ENCODE measurements at places on chromosomes 5 and 9.

- DNase-seq: no peak
These were observed 12.6 kb upstream of the FAM163B start for GRCh38 chr9:133621725-133622267.

DNA sequence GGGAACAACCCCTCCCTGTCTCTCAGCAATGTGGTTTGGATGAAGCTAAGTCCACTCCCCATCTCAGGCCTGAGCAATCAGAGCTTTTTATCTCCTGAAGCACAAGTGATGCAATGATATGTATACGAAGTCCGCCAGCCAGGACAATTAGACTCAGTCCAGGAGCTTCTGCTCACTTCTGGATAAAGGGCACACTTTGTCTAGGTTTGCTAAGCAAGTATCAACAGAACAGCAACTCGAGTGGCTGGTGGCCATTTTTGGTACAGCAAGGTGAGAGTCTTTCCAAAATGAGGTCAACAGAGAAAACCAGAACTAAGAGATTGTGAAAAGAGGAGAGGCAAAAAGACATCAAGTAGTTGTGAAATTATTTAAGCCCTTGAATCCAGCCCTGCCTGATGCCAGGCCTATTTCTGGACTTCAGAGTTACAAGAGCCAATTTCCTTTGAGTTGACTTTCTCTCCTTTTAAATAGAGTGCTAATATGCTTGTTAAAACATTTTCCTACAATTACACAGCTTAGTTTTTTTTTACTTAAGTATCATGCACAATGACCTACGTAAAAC, 8.2 kb downstream of the NDUFA8 start:
- DNase-seq: no peak

DNA sequence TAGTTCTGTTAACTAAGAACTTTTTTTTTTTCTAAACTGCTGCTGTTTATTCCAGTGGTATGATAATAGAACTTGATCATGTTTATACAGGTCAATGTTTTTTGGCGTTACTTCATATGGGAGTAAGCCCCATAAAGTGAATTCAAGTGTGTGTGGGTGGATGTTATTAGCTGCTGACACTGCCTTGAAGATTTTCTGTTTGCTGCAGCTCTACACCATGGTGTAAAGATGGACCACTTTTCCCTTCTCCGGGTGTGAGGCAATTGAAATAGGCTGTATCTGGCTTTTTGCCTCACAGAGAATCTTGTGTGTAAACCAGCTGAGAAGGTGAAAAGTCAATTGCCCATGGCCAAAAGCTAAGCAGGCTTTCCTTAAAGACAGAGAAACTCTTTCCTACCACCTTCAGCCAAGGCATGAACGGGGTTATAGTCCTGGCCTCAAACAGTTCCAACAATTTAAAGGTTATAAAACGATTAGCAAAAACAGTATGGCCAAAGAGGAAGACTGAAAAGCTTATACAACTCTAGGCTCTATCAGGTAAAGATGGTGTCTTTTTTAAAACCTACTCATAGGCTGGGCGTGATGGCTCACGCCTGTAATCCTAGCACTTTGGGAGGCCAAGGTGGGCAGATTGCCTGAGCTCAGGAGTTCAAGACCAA, 33.9 kb upstream of the ABCA1 start:
- no peak for DNase-seq

- no peak for DNase-seq
These were observed 174.0 kb downstream of the RAPGEF6 start for GRCh38 chr5:131460867-131461572.

GRCh38 chr9:124139001-124139400, 118.7 kb upstream of the NEK6 start:
- no peak for DNase-seq

- DNase-seq: no peak
These were observed 114.5 kb upstream of the RAPGEF1 start for GRCh38 chr9:131854334-131854733.

GRCh38 chr5:66769839-66770617, 173.8 kb downstream of the MAST4 start:
- DNase-seq: peak; percentile 1

GRCh38 chr5:146338774-146339714, at the start of gene POU4F3:
Gene POU4F3 (plus strand): TSS chr5:146338839. CDS start chr5:146339113, 274 bp downstream.
- DNase-seq: no peak

- no peak for DNase-seq
These were observed 30.4 kb downstream of the SEMA5A start for GRCh38 chr5:9515436-9515835.

- no peak for DNase-seq
These were observed 40.9 kb downstream of the SVEP1 start for GRCh38 chr9:110538647-110539041.

- no peak for DNase-seq
These were observed 43.4 kb downstream of the AMBP start for GRCh38 chr9:114034661-114035062.

DNA sequence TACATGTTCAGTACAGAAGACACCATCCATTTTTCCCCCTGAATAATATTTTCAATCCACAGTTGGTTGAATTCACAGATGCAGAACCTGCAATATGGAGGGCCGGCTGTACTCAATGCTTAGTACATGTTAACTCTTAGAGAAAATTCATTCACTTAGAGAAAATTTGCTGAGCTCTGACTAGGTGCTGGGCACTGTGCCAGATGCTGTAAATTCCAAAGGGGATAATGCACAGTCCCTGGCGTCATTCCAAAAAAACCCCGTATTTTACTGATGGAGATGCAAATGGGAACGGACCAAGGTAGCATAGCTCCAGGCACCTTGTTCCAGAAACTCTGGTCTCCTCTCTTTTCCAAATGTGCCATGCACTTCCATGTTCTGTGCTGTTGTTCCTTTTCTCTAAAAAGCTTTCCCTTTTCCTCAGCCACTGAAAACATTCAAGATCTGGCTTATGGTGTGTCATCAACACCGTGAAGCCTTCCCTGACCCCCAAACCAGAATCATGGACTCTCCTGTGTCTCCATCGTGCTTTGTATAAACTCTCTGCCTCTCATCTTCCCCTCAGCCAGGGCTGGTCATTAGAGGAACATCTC, 55.7 kb upstream of the COL15A1 start:
- no peak for DNase-seq

DNA sequence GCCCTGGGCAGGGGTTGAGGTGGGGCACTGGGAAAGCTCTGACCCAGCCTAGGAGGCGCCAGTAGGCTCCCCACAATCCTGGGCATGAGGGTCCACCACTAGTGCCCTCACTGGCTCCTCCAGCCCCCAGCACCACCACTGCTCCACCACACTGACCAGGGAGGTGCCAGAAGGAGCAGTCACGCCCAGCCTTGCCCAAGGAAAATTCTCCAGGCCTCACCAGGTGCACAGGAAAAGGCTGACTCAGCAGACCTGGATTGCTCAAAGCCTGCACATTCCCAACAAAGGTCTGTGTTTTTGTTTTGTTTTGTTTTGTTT, 62.9 kb downstream of the ZNF354C start:
- no peak for DNase-seq

DNA sequence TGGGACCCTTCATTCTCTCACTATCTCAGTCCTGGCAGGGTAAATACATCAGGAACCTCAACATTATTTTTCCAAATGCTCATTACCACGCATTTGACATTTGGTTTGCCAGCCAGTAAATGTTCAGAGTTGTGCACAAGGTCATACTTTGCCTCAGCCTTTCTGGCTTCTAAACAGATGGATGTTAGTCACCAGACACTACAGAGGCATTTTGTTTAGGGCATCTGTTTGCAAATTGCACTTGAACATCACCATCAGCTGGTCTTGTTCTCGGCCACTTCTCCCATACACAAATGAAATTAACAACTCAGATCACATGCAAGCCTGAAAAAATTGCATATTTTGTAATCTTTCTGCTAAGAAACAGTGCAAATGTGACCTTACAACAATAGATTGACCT, 75.0 kb upstream of the SLC1A1 start:
- DNase-seq: no peak

DNA sequence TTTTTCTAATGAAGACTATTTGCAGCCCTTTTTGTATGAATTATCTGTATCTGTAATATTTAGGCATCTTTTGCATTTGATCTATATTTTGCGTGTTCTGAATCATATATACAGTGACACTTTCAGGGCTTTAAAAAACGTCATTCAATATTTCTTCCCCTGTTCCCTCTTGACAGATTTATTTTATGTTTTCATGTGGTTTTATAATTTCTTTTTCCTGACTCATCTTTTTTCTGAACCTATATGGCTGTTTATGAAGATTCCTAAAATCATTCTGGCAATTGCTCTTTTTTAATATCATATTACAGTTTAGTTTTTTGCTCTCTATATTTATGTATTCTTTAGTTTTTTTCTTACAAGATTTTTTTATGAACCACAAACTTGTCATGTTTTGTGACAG, 67.6 kb downstream of the SMARCA2 start:
- no peak for DNase-seq

DNA sequence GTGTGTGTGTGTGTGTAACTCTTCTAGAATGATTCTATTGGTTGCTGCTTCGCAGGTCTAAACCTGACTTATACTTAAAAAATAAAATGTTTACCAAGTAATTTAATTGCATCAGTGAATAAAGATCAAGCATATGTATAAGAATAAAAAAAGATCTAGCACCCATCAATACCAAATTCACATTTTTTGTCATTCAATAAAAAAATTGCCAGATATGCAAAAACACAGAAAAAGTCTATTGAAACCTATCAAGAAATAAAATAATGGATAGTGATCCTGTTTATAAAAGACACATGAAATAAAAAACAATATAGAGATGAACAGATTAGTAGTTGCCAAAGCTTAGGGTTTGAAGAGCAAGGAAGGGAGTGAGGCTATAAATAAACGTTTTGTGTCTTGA, 2095.0 kb upstream of the ACO1 start:
- no peak for DNase-seq

DNA sequence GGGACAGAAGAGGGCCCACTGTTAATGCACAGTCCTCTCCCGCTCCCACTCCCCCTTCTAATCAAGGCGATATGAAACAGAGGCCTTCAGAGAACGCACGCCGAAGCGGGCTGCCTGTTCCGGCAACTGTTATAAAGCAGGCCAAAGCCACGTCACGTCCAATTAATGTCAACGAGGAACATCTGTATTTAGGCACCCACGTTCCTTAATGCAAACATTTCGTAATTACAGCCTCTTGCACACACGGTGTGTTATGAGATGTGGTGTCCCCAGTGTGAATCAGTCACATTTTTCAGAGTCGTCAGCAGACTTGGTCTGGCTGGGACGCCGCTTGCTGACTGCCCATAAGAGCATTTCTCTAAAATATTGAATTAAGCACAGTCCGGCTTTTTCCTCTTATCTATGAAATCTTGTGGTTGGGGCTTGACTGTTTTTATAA, 339.0 kb downstream of the NSG2 start:
- no peak for DNase-seq

- no peak for DNase-seq
These were observed 46.7 kb upstream of the TBC1D9B start for GRCh38 chr5:179954434-179954833.

GRCh38 chr5:178995341-178995690, 196 bp upstream of the GRM6 start:
- no peak for DNase-seq

DNA sequence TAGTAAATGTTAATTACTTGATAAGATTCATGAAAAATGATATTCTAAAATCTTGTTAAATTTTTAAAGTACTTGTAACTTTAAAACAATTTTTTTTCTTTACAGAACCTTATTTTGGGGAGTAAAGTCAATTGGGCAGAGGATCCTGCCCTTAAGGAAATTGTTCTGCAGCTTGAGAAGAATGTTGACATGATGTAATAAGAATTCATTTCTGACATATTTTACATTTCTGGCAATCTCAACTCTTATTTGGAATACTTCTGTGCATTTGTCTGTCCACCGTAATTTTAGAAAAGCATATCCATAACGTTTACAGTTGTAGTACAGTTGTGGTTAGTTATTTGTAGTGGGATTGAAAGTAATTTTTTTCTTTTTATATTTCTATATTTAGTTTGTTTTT, 20.2 kb downstream of the CENPH start:
- no peak for DNase-seq

DNA sequence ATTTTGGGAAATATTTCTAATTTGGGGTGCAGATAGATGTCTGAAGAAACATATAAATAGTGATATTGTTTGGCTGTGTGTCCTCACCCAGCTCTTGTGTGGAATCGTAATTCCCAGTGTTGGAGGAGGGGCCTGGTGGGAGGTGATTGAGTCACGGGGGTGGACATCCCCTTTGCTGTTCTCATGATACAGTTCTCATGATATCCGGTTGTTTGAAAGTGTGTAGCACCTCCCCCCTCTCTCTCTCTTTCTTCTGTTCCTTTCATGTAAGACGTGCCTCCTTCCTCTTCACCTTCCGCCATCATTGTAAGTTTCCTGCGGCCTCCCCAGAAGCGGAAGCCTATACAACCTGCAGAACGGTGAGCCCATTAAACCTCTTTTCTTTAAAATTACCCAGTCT, 11.4 kb upstream of the ADAMTS16 start:
- DNase-seq: no peak

DNA sequence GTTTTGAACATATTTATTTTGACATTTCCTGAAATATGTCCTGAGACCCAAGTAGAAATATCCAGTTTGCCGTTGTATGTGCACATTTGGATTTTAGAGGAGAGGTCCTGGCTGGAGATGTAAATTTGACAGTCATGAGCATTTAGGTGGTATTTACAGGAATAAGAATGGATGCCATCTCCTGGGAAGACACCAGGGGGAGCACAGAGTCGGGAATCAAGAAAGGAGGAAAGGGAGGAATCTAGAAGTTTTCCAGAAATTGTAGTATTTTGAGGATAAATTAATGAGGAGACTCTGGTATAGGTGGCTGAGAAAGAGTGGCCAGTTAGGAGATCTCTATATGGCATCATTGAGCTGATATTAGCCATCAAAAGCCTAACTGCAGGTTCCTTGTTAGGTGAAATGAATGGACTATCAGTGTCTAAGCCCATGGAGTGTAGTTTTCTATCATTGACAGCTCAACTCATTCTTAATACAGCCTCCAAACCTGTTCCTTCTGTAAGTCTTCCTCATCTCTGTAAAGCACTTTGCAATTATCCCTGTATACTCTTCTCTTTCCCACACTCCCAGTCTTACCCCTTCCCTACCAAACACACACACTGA, 7.2 kb downstream of the GAPT start:
- DNase-seq: no peak

DNA sequence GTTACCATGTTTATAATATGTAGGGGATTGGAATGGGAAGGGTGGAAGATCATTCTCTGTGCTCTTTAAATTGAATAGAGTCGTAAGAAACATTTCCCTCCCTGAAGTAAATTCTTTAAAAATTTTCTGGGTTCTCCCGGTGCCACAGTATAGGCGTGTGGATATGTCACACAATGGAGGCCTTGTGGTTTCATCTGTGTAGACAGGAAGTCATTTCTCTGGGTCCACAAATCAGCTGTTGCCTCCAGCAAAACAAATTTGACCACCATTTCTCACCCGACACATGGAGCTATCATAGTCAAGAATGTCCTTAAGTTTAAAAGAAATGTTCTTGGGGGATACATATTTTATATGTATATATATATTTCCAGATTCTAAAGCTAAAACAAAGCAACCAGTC, 17.4 kb downstream of the CEP78 start:
- no peak for DNase-seq

GRCh38 chr5:56585999-56586691, 229.2 kb upstream of the MAP3K1 start:
- no peak for DNase-seq

Data from anterior cingulate cortex (tissue), 58 donors.